ENCODE measurements at places on chromosomes 6 and 20.

GRCh38 chr6:160353950-160354496 lies 5.8 kb downstream of the SLC22A3 start:
- H3K27ac ChIP-seq: no peak overlapping the region
- H3K4me1 ChIP-seq: peaks cover 27% of the 10 kb centered on the region
- no peak overlapping the region for H3K4me3 ChIP-seq
- no peak for DNase-seq

- H3K27me3 ChIP-seq: no peaks in the 10 kb centered on the region
- H3K4me1 ChIP-seq: no peaks in the 10 kb centered on the region
- DNase-seq: no peak
- no peak overlapping the region for H3K4me3 ChIP-seq
These were observed 32.4 kb upstream of the TPBG start for GRCh38 chr6:82331031-82331773.

GRCh38 chr6:121848523-121849255 lies 413.2 kb downstream of the GJA1 start:
- H3K4me1 ChIP-seq: no peaks in the 10 kb centered on the region
- no peak for DNase-seq
- no peak overlapping the region for H3K27ac ChIP-seq
- no peaks in the 10 kb centered on the region for H3K27me3 ChIP-seq
- H3K4me3 ChIP-seq: no peak overlapping the region
- no peaks in the 10 kb centered on the region for H3K36me3 ChIP-seq

DNA sequence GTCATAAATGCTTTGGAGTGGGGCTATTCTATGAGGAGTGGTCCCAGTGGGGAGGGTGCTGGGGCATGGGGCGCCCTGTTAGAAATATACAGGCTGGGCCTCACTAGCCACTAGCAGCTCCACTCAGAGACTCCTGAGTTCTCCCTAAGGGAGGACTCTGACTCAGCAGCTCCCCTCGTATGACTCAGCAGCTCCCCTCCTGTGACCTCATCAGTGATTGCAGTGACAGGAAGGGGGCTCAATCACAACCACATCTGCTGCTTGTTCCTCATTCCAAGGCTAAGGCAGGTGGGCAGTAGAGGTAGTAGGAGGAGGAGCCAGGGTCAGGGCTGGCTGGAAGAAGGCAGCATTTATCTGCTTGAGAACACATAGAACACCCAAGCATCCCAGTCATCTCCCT lies 73.7 kb downstream of the PRND start:
- H3K36me3 ChIP-seq: peaks cover 10% of the 10 kb centered on the region
- H3K27me3 ChIP-seq: no peaks in the 10 kb centered on the region
- peak; percentile 56 for DNase-seq
- peak overlapping the region; percentile 60 for H3K27ac ChIP-seq
- H3K4me1 ChIP-seq: peaks cover 10% of the 10 kb centered on the region

GRCh38 chr6:144246988-144247387 lies 38.1 kb upstream of the UTRN start:
- H3K27me3 ChIP-seq: no peaks in the 10 kb centered on the region
- H3K4me3 ChIP-seq: no peak overlapping the region
- no peaks in the 10 kb centered on the region for H3K4me1 ChIP-seq
- DNase-seq: no peak
